ENCODE measurements at places on chromosomes 4 and X. TPM values are rescaled to one million over a fixed set of nuclear protein-coding genes. Genes with fewer than 3 reads are reported as not detected.

ARHGAP36 gene
- not detected for total RNA-seq

PCSK1N gene
- 7.6 TPM for total RNA-seq

CXCL10 gene
- total RNA-seq = not detected

POU3F4 gene
- total RNA-seq = not detected

GYG2 gene
- 4.1 TPM for total RNA-seq

CBLL2 gene
- not detected for total RNA-seq

NPY1R gene
- 9.4 TPM for total RNA-seq

TRIM75 gene
- total RNA-seq = not detected

XPNPEP2 gene
- 5.1 TPM for total RNA-seq

NUP62CL gene
- total RNA-seq = 0.66 TPM

INTU gene
- 28.8 TPM for total RNA-seq

MAPK10 gene
- 20.7 TPM for total RNA-seq

GRCh38 chr4:143773998-143774895 lies 73.8 kb upstream of the FREM3 start:
- DNase-seq = no peak
- H3K4me3 ChIP-seq = no peak overlapping the region
- H3K27me3 ChIP-seq = no peaks in the 10 kb centered on the region
- H3K36me3 ChIP-seq = no peaks in the 10 kb centered on the region

GRCh38 chr4:158630893-158631292 lies 40.8 kb downstream of the C4orf46 start:
- no peaks in the 10 kb centered on the region for H3K27me3 ChIP-seq
- no peaks in the 10 kb centered on the region for H3K36me3 ChIP-seq
- H3K4me3 ChIP-seq = no peak overlapping the region
- no peaks in the 10 kb centered on the region for H3K4me1 ChIP-seq
- no peak overlapping the region for H3K27ac ChIP-seq

- no peaks in the 10 kb centered on the region for H3K4me1 ChIP-seq
- DNase-seq = no peak
- no peaks in the 10 kb centered on the region for H3K36me3 ChIP-seq
- H3K27ac ChIP-seq = no peak overlapping the region
- no peak overlapping the region for H3K4me3 ChIP-seq
Observed at GRCh38 chr4:152972821-152973628, 36.9 kb downstream of the FHDC1 start.

DNA sequence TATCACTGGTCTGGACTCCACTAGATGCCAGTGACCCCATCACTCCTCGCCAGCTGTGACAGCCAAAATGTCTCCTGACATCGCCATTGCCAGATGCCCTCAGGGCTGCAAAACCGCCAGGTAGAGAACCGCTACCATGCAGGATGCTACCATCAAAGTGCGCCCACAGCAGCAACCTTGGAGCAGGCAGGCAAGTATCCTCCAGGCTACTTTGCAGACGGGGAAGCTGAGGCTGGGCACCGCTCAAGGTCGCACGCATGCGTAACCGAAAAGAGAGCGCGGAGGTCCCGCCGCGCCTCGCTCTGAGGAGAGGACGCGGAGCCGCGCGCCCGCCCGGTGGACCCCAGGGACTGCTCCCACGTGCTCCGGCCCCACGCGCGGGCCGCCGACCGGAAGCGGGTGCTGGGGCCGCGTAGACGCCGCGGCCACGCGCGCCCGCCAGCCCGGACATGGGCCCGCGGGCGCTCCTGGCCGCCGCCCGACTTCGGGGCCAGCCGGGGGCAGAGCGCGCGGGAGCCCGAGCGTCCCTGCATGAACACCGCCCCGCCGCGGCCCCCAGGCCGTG lies at the start of gene STS:
Gene STS (plus strand): TSS at position 300 of the 565 bp plus-strand sequence. CDS start 105,488 bp downstream, outside the sequence.
- DNase-seq = peak; percentile 4
- peak within 1 kb of the TSS; percentile 93 for H3K27ac ChIP-seq
- no peaks in the 10 kb centered on the region for H3K36me3 ChIP-seq
- H3K4me1 ChIP-seq = no peaks in the 10 kb centered on the region
- peak within 1 kb of the TSS; percentile 77 for H3K4me3 ChIP-seq

- H3K36me3 ChIP-seq = no peaks in the 10 kb centered on the region
- H3K4me3 ChIP-seq = no peak overlapping the region
- no peak overlapping the region for H3K27ac ChIP-seq
- no peaks in the 10 kb centered on the region for H3K27me3 ChIP-seq
- no peak for DNase-seq
- H3K4me1 ChIP-seq = no peaks in the 10 kb centered on the region
Observed at GRCh38 chr4:120327276-120327675, 260.6 kb upstream of the MAD2L1 start.

GRCh38 chrX:85024044-85024443 lies 20.4 kb downstream of the APOOL start:
- H3K36me3 ChIP-seq = no peaks in the 10 kb centered on the region
- no peaks in the 10 kb centered on the region for H3K4me1 ChIP-seq
- H3K27ac ChIP-seq = no peak overlapping the region
- no peak overlapping the region for H3K4me3 ChIP-seq
- no peak for DNase-seq
- H3K27me3 ChIP-seq = no peaks in the 10 kb centered on the region

- H3K36me3 ChIP-seq = no peaks in the 10 kb centered on the region
- no peak for DNase-seq
- no peak overlapping the region for H3K4me3 ChIP-seq
- no peak overlapping the region for H3K27ac ChIP-seq
Observed at GRCh38 chrX:101208152-101208905, 11.3 kb upstream of the DRP2 start.

DNA sequence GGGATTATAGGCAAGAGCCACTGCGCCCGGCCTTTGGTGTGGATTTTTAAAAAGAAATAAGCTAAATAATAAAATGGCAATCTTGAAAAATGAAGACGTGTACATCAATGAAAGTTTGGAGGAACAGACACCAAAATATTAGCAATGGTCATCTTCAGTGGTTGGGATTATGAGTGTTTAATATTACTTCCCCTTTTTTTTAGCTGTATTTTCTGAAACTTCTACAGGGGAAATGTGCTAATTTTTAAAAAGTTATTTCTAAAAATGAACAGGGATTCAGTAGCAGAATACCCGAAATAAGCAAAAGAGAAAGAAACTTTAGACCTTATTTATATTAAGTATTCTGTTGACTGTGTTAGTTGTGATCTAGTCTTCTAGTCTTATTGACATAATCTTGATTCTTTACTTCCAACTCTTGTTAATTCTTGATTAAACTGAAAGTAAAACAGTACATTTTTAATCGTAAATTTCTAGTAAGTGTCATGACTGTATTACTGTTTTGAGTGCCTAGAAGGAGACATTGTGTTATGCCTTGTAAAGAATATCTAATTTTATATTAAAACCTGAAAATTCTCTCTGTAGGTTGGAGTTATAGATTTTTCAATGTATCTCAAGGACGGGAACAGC lies 51.3 kb downstream of the RUFY3 start:
- peaks cover 67% of the 10 kb centered on the region for H3K36me3 ChIP-seq
- no peak for DNase-seq
- H3K27ac ChIP-seq = no peak overlapping the region
- H3K27me3 ChIP-seq = no peaks in the 10 kb centered on the region
- H3K4me3 ChIP-seq = no peak overlapping the region

DNA sequence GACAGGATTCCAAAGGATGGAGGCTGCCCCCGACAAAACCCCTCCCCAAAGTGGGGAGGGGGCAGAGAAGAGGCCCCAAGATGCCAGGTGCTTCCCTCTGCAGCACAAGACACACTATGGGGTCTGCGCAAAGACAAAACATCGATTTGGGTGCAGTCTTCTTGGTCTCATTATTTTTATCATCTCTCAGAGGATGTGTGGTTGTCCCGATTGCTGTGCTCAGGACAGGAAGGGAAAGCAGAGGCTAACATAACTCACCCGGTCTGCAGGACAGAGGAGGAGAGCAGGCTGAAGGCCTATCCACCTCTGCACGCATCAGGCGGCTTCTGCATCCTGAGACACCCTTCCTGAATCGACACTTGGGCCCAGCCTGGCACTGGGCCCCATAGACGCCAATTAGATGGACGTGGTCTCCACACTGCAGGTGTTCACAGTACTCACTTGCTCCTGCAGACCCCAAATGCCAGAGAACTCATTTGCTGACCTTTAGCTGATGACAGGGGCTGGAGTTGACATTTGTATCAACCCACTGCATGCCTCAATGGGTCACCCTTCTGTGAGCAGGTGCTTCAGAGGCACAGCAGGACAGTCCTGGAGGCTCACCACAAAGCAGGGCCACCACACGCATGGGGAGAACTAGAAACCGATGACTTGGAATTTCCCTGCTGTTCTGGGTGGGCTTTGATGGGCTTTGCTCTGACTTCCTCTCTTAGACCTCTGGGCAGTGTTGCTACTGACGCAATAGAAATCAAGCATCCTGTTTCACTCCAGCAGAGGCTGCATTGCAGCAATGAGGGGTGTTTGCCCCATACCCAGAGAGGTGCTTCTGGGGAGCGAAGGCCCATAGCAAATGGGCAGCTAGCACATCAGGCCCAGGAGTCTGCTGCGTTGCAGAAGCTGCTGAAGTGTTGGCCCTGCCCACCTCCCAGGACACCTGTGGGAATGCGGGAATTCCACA lies 96.3 kb upstream of the ENPP6 start:
- no peak overlapping the region for H3K4me3 ChIP-seq
- peak; percentile 5 for DNase-seq
- H3K4me1 ChIP-seq = no peaks in the 10 kb centered on the region
- H3K27me3 ChIP-seq = no peaks in the 10 kb centered on the region
- no peaks in the 10 kb centered on the region for H3K36me3 ChIP-seq

DNA sequence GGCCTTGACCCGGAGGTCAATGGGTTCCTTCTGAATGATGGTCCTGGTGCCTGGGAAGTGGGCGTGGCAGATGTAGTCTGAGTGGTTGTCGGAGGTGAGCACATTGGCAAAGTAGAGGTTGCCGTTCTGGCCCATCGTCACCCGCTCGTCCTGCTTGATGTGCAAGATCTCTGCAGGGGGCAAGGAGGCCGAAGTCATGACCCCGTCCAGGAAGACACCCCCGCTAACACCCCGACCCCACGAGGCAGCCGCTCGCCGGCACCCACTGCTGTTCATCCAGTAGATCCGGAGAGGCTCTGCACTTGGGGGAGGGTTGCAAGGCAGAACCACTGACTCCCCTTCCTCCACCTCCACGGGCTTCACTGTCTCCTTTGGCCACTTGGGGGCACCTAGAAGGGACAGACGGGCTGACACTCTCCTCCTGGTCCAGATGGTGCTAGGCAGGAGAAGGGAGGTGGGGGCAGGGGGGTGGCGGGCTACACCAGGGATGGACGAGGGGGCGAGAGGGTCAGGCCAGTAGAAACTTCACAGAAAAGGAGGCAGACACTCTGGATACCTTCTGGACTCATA lies 15.1 kb downstream of the L1CAM start:
- DNase-seq = no peak
- no peak overlapping the region for H3K27ac ChIP-seq
- H3K36me3 ChIP-seq = no peaks in the 10 kb centered on the region

DNA sequence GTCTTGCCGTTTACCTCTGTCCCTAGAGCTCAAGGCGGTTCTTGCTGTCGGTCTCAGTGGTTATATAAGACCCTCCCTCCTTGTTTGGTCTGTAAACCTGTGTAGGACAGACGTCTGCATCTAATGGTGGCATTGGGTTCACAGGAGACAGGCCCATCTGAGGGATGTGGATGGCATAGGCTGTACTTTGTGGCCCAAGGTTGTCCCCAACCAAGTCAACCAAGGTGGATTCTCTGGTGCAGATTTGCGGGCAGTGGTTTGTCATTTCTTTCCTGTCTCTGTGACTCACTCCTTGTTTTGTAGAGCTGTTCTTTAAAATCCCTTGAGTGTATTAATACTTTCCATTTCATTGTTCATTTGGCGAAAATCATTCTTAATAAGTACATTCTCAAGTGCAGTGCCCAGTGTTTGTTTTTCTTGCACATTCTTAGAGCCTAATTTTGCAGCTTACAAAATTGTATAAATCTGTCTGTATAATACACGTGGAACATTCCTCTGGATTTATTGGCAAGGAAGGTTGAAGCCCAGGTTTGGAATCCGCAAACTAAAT lies 68.0 kb upstream of the TLR2 start:
- no peak for DNase-seq
- no peak overlapping the region for H3K4me3 ChIP-seq
- H3K36me3 ChIP-seq = peaks cover 3% of the 10 kb centered on the region
- no peaks in the 10 kb centered on the region for H3K27me3 ChIP-seq

- peak within 1 kb of the TSS; percentile 61 for H3K27ac ChIP-seq
- H3K27me3 ChIP-seq = no peaks in the 10 kb centered on the region
- DNase-seq = peak; percentile 24
- H3K4me3 ChIP-seq = peak within 1 kb of the TSS; percentile 3
Observed at GRCh38 chrX:129738466-129739308, at the start of gene XPNPEP2. XPNPEP2 (plus strand) TSS chrX:129738979; CDS start chrX:129739214, 235 bp downstream.

- no peak overlapping the region for H3K27ac ChIP-seq
- peaks cover 19% of the 10 kb centered on the region for H3K4me1 ChIP-seq
- H3K27me3 ChIP-seq = no peaks in the 10 kb centered on the region
- no peak overlapping the region for H3K4me3 ChIP-seq
- no peak for DNase-seq
Observed at GRCh38 chr4:968621-969394, 4.6 kb downstream of the DGKQ start.

- no peak for DNase-seq
- H3K4me1 ChIP-seq = no peaks in the 10 kb centered on the region
- no peak overlapping the region for H3K27ac ChIP-seq
- no peak overlapping the region for H3K4me3 ChIP-seq
Observed at GRCh38 chrX:76893930-76894329, 466.4 kb downstream of the MAGEE1 start.

DNA sequence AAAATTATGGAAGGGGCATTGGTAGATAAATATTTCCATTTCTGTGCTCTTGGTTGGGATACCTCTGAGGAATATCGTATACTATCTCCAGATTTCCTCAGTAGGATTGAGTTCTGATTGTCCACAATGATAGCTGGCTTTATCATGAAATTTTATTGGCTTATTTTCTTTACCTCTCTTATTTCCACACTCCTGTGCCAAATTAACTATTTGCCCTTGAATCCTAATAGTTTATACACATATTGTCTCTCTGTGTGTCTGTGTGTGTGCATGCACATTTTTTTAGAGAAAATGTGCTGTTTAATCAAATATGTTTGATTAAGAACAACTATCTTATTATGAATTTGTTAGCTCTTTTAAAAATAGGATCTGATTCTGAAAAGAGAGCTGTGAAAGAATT lies 271.6 kb downstream of the DTHD1 start:
- no peaks in the 10 kb centered on the region for H3K36me3 ChIP-seq
- no peaks in the 10 kb centered on the region for H3K4me1 ChIP-seq
- H3K27me3 ChIP-seq = no peaks in the 10 kb centered on the region
- no peak for DNase-seq
- H3K4me3 ChIP-seq = no peak overlapping the region
- H3K27ac ChIP-seq = no peak overlapping the region

- no peaks in the 10 kb centered on the region for H3K27me3 ChIP-seq
- H3K4me3 ChIP-seq = no peak overlapping the region
- H3K4me1 ChIP-seq = peaks cover 8% of the 10 kb centered on the region
- H3K27ac ChIP-seq = no peak overlapping the region
- no peak for DNase-seq
Observed at GRCh38 chr4:158099686-158100085, 73.1 kb downstream of the GASK1B start.

DNA sequence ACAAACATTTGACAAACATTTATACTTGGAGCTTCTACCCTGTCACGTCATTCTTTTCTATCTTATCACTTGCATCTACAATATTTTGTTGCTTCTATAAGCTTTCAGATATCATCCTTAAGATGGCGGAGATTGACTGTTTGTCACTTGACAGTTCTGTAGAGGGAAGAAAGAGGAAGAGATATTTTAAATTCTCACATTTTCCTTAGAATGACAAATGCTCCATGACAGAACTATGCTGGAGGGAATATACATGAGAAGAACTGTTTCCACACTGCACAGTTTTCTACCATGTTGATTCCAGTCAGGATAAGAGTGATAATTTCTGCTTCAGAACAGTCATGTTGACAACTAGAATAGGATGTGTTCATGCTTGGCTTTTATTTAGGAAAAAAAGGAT lies 29.7 kb downstream of the FAM133A start:
- no peaks in the 10 kb centered on the region for H3K27me3 ChIP-seq
- H3K4me1 ChIP-seq = no peaks in the 10 kb centered on the region
- no peak overlapping the region for H3K4me3 ChIP-seq
- H3K36me3 ChIP-seq = no peaks in the 10 kb centered on the region
- DNase-seq = no peak
- H3K27ac ChIP-seq = no peak overlapping the region

All from tibial nerve (tissue), 4 donors.